ENCODE measurements at places on chromosomes 5 and 9. TPM values are rescaled to one million over a fixed set of nuclear protein-coding genes. Genes with fewer than 3 reads are reported as not detected.

The HSD17B3 gene
- not detected for total RNA-seq

The RGS7BP gene
- not detected for total RNA-seq

The PRLR gene
- not detected for total RNA-seq

The SLC38A9 gene
- 62.5 TPM for total RNA-seq

The FGF1 gene
- 22.5 TPM for total RNA-seq

The SCGB3A1 gene
- total RNA-seq = not detected

The FBXO38 gene
- 64.5 TPM for total RNA-seq

The IL7R gene
- 1.6 TPM for total RNA-seq

The ERCC6L2 gene
- total RNA-seq = 30.4 TPM

The ORM2 gene
- not detected for total RNA-seq

The PGM5 gene
- total RNA-seq = 0.96 TPM

The NMUR2 gene
- not detected for total RNA-seq

The DEPDC1B gene
- 17.9 TPM for total RNA-seq

The REEP5 gene
- 93.5 TPM for total RNA-seq
